ENCODE measurements at places on chromosomes 7 and 10.

GRCh38 chr10:77866598-77866997, 60.0 kb downstream of the DLG5 start:
- DNase-seq, result no peak

DNA sequence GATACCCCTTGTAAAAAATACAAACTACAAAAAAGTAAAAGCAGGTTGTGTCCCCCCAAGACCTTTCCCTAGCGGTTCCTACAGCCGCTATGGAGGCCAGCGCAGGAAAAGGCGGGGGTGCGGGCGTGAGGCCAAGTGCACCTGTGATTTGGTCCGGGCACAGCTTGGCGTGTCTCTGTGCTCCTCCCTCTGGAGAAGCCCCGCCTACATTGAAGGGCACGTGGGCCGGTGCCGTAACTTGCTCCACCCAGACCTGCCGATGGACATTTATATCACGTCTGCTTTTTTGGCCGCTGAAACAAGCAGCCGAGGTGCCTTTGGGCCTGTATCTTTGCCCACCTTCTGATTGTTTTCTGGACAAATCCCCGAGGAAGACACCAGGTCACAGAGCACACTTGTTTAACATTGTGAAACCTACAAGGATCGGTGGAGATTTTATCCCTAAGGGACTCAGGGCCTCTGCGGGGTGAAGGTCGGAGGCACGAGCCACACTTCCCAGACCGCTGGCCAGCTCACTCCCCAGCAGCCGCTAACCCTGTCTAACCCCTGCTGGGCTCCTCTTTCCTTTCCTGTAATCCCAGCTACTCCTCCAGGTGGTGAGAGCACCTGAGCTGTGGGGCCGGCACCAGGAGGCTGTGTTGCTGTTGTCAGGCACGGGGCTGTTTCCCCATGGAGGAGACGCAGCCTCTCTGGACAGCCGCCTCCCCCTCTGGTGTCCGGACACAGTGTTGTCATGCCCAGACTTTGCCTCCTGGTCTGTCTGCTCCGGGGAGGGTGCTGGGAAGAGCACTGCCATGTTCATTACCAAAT, 18.8 kb upstream of the INPP5A start:
- no peak for DNase-seq

- no peak for DNase-seq
Observed at GRCh38 chr10:70664702-70665195, 7.6 kb upstream of the ADAMTS14 start.

GRCh38 chr10:84987039-84987438, 658.6 kb downstream of the CCSER2 start:
- DNase-seq, result no peak

DNA sequence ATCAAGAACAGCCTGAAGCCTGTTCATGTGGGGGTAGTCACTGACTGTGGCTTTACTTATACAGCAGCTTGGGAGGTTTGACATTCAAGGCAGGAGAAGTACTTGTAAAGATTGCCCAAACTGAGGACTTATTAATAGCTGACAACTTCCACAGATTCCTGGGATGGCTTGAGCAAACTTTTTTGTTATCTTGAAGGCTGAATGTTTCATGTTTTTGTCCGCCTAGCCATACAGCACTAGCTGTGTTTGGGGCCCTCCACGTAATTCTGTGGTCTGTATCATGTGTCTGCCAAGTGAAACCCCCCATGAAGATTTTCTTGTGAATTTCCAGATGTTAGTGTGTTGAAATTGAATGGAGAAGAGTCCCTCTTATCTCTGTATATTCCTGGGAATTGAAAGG, 38.6 kb downstream of the FAS start:
- DNase-seq, result no peak
